ENCODE measurements at places on chromosomes 7 and 10.

- peak; percentile 78 for DNase-seq
Measured at GRCh38 chr7:82319674-82320118, 123.9 kb downstream of the CACNA2D1 start.

GRCh38 chr7:18565337-18565736 is 69.8 kb downstream of the HDAC9 start:
- DNase-seq, result no peak

DNA sequence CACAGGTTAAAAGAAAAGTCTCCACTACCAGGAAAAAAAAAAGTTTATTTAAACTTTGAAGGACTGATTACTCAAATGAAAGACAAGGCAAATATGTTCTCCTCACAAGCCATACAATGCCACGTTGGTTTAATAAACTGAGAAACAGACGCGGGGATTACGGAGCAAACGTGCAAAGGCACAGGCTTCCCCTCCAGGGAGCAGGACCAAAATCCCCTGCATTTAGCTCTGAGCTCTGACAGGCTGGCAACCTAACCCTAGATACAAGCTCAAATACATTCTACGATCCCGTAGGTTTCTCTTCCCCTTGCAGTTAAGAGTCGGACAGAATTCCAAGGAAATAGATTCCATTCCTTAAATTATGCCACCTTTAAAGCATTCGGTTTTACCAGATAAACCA is 7.7 kb upstream of the GRB10 start:
- DNase-seq, result peak; percentile 17

- DNase-seq, result peak; percentile 37
Measured at GRCh38 chr7:119545118-119545517, 727.9 kb upstream of the KCND2 start.

DNA sequence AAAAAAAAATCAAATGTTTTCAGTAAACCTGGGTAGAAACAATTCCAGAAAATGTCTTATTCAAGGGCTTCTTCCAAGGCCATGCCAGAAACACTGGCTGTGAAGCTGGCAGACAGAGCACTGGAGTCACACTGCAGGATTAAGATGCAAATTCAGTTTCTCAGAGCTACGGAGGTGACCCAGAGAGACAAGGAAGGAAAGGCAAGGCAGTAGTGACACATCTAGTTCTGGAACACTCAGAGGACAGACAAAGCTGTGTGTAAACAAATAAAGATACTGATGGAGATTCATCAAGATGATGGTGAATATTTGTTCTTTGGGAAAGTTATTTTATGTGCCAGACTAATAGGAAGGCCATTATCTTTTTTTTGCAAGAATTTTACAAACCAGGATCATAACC is 608.3 kb upstream of the C7orf33 start:
- no peak for DNase-seq

DNA sequence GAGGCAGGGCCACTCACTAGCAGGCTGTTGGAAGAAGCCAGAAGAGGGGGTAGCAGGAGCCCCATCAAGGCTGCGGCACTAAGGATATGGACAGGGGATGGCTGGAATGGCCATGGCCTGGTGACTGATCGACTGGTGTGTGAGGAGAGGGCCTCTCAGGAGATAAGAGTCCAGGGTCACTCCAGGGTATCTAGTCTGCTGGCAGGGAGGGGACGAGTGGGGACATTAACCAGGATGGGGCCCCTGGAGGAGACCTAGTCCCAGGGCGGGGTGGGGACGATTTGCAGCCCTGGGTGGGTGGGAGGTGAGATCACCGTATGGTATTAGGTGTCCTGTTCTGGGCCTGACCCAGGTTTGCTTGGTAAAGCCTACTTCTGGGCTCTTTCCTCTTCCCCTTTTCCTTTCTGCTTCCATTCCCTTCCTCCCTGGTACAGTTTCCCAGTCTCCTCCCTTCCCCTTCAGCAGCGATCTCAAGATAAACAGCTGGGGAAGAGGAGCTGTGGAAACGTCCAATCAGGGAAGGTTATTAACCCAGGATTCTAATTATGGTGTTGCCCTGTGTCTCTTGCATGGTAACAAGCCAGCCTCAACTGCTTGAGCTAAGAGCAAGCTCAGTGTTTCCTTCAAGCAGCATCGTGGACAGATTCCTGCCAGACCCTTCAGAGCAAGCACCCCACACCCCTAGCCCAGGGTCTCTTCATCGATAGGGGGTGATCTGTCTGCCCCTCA is 233.2 kb downstream of the RPS24 start:
- peak; percentile 30 for DNase-seq

DNA sequence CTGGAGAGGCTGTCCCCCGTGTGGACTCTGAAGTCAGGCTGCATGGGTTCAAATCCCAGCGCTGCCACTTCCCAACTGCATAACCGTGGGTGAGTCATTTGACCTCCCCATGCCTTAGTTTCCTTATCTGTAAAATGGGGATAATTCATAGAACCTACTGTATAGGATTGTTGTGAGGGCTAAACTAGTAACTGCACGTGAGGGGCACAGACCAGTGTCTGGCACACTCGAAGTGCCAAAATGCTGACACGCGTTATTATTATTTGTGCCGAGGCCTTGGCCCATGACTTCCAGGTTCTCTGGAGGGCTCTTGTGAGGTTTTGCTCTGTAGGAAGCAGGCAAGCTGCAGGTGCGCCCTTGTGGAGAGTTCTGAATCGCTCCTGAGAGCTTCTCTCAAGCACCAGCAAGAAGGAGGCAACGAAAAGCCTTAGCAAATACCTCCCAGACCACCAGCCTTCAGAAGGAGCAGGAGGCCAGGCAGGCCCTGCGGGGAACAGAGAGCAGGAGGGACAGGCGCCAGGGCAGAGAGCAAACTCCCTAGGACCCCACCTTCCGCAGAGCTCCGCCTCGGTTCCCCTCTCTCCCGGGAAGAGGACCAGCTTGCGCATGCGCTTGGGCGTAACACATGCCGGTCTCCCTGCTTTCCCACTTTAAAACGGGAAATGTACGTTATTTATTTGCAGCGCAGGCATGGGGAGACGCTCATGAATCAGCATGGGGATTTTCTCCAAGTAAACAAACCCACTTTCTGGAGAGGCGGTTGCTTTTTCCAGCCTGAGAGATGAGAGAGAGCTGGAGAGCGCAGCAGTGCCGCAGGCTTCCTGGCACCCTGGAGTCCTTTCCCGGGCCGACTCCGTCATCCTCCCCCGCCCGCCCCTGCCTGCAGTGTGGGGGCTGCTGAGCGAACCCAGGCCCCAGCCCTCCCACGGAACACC is 39.6 kb downstream of the SORCS3 start:
- peak; percentile 5 for DNase-seq

GRCh38 chr7:21927693-21928092 is 18.0 kb downstream of the CDCA7L start:
- no peak for DNase-seq

- no peak for DNase-seq
Measured at GRCh38 chr7:351256-351655, 61.3 kb downstream of the FOXL3 start.

DNA sequence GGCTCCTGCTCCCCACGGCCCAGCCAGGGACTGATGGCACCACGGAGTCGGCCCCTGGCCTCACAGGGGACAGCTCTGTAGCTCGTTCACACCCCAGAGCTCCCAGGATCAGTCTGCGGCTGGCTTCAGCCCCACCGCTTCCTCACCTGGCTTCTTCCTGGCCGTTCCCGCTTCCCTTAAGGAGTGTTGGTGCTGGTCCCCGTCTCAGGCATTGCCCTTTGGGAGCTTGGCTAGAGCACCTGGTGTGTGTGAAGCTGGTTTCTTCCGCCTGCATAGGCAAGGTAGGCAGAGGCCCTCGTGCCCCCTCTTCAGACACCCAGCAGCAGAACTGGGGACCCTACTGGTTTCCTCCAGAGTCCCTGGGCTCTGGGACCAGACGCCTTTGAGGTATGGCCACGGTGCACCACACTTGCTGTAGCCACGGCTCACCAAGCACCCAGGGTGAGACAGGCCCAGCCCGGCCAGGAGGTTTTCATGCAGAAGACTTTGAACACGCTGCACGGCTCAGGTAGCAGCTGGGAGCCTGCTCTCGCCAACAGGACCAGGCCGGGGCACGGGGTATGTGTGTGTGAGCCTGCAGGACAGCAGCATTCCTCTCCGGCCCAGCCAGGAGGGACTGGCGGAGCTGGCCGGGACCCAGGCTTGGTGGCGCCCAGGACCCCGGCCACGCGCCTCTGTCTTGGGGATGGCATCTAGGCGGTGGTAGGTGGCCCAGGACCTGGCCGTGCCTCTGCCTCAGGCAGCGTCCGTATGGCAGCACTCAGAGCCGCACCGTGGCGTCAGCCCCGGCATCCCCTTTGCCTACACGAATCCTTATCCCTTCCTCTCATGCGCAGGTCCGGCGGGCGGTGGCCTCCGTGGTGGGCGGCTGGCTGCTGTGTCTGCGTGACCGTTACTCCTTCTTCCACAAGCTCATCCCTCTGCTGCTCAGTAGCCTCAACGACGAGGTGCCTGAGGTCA is 13.2 kb upstream of the PRKAR1B start:
- no peak for DNase-seq

- DNase-seq, result no peak
Measured at GRCh38 chr7:7208520-7208919, 26.2 kb downstream of the C1GALT1 start.

Data from fibroblast of skin of back (primary cell).